ENCODE measurements at places on chromosomes 11 and 22.

DNA sequence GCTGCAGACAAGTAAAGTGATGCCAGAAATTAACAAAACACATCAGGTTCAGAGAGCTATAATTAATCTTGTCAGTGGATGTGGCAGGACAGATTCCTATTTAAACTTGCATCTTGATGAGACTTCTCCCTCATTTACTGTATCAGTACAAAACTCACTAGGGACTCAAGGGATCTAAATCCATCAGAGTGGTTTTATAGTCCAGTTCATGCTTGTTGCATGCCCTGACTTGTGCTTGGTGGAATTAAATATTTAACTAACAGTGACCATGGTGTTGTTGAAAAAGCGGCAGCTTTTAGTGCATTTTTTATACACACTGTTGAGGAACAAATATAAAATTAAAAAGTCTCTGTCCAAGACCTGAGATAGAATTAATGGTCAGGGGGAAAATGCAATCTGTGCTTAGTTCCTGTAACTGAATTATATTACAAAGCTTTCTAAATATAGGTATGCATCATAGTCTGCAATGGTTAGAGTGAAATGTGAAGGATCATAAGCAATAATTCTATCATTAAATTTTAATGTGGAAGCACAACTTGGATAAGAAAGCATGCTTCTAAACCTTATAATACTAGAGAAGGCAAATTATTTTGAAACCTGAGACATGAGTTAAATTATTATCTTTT is 1475.5 kb upstream of the TENM4 start:
- ATAC-seq: no peak

DNA sequence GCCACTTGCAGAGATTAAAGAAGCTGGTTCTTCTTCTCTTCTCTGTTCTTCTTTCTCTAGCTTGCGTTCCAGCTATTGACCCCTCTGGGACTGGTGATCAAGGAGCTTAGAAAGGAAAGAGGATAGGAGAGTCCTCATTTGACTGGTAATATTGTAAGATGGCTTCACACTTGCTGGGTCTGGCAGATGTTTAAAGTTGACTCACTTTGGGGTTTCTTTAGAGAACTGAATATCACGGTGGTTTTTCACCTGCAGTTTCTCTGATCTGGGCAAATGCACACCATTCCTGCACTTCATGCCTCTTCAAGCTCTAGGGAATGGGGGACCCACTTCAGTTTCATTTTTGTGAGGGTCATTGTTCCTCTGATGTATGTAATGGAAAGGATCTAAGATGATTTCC is 41.8 kb upstream of the DEUP1 start:
- no peak for ATAC-seq

DNA sequence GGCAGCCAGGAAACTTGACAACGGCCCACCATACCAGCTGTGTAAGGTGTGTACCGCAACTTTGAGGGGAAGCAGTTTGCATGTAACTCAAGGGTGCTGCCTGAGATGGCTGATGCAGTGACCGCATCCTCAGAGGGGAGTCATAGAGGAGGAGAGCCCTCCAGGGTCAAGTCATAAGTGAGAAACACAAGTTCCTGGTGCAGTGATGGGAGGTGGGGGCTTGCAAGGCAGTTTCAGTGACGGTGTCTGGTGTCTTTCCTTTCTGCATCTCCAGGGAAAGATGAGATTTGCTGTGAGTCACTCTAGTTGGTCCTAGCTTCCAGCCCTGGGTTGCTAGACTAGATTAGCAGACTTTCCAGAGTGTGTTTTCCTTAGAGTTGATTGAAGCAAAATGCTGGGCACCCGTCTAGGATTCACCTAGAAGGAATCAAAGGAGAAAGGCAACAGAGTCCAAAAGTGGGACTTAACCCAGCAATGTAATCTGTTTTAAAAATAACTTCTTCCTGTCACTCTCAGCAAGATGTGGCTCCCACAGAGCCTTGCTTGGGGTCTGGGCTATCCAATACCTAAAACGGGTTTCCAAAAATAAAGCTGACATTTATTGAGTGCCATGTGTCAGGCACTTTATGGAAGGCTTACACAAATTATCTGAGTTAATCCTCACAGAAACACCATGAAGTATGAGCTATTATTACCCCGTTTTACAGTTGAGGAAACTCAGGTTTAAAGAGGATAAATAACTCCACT is 265.4 kb upstream of the PLET1 start:
- ATAC-seq: no peak

GRCh38 chr22:36764060-36764459 is 11.9 kb downstream of the IFT27 start:
- ATAC-seq: no peak

DNA sequence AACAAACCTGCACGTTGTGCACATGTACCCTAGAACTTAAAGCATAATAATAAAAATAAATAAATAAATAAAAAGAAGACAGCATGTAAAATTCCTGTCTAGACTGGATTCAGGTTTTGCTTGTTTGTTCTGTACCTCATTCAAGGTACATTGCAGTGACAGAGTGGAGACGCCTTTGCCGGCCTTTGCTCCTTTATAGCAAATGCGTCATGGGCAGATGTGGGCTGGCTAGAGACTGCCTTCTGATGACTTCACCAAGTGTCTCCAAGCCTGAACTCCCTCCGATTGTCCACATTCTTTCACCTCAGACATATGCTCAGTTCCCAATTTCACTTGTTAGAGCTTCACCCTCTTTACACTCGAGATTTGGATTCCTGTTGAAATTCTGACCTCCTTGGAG is 147.8 kb upstream of the ARHGAP20 start:
- ATAC-seq: no peak

GRCh38 chr11:11864803-11865202 is 23.0 kb downstream of the USP47 start:
- no peak for ATAC-seq

- no peak for ATAC-seq
Observed at GRCh38 chr11:103453915-103454709, 344.9 kb downstream of the DYNC2H1 start.

DNA sequence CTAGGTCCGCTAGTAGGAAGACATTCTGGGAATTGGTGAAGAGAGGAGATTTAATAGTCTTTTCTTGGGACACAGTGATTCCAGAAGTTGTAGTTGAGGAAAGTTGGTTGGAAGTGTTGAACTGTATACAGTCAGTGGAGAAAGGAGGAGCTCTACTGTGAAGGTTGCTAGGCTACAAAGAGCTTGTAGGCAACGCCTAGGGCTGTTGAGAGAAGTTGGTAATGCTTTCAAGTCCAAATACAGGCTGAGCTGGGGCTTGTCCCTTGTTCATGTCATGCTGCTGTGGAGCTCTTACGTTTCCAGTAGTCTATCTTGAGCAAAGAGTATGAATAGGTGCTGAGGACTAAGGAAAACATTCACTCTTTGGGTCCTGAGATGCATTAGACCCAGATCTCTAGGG is 1.1 kb downstream of the TBCEL start:
- ATAC-seq: no peak

DNA sequence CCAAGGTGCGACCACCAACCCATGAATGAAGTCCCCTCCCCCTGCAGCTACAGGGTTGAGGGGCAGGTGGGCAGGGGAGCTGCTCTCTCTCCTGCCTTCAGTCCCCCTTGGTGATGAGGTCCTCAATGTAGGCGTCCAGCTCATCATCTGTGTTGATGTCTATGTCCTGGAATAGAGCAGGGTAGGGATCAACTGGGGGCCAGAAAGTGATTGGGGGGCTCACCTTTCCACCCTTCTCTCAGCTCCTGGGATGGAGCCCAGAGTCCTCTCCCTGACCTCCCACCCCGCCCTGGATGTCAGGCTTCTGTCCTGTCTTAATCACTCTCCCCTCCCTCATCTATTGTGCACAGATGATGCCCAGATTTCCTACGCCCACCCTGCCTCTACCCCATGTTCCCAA is 41.9 kb downstream of the MORC2 start:
- ATAC-seq: no peak
